ENCODE measurements at places on chromosomes 4 and X.
A peak's percentile ranks its signal among the peaks of the same experiment; 100 is the strongest.

DNA sequence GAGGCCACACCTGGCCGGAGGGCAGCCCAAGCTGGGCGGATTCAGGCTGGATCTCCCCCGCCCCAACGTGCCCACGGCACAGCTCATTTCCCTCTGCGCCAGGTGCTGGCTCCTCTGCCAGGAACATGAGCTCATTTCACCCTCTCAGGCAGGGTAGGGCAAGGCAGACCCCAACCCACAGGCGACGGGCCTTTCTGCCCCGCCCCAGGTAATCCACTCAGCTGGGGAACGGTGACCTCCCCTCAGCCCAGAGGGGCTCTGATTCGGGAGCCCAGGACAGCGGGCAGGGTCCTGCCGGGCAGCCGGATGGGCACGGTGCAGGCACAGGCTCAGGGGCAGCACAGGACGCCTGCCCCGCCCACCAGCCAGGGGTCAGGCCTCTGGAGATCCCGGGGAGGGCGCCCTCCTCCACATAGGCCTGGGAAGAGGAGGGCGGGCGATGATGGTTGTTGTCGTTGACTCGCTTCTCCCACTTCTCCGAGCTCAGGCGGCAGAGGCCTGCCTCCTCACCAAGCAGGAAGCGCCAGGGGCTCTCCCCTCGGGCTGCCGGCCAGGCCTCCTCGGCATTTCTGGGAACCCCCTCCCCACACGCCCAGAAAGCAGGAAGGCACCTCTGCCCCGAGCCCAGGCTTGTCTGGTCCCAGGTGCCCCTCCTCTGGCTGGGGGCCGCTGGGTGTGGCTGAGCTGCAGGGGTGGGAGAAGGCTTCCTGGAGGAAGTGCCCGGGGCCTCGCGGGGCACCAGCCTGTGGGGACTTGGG lies 31.1 kb downstream of the TACC3 start:
- peak; percentile 20 for DNase-seq

DNA sequence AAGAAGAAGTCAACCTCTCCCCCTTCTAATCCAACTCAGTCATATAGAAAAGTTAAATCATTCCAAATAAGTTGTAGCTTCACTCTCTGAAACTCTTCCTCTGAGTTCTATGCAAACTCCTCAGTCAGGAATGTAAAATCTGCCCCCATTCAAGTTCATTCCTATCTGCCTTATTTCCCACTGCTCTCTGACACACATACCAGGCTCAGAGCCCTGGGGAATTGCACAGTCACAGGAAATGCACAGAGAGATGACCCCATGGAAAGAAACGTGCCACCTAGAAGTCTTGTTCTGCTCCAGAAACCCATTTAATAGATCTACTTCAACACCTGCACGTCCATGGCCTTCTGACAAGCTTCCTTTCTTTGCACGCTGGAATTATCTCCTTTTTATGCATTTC lies 236.0 kb upstream of the VCX3A start:
- no peak for DNase-seq

- DNase-seq = no peak
These were observed 542 bp downstream of the RNF150 start for GRCh38 chr4:141132709-141133145.

GRCh38 chr4:42490015-42490414 lies 92.7 kb downstream of the SHISA3 start:
- no peak for DNase-seq
